ENCODE measurements at places on chromosomes 5 and 9. TPM values are rescaled to one million over a fixed set of nuclear protein-coding genes. Genes with fewer than 3 reads are reported as not detected.

The CDH6 gene
- 1.3 TPM for total RNA-seq

The FOXI1 gene
- not detected for total RNA-seq

The PLAC8L1 gene
- total RNA-seq, result 1.5 TPM

The COX7C gene
- 394 TPM for total RNA-seq

The BARX1 gene
- total RNA-seq, result not detected

The MED10 gene
- 30.8 TPM for total RNA-seq
